ENCODE measurements at places on chromosomes 4 and X.

DNA sequence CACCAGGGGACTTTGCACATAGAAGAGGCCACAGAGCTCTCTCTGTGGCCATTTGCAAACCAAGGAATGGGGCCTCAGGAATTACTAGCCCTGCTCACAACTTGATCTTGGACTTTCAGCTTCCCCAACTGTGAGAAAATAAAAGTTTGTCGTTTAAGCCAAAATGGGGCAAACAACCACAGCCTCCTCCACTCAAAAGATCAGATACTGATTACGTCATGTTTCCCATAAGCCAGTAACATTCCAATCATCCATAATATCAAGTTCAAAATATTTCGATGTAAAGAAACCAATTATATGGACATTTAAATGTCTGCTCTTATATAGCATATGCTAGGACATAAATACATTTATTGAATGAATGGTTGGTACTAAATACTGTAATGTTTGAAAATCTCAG lies 307.5 kb upstream of the HAND2 start:
- DNase-seq, result no peak

- no peak for DNase-seq
Observed at GRCh38 chr4:37910091-37910486, 19.2 kb downstream of the TBC1D1 start.

- DNase-seq, result no peak
Observed at GRCh38 chr4:73741750-73742489, 1.6 kb downstream of the CXCL8 start.

DNA sequence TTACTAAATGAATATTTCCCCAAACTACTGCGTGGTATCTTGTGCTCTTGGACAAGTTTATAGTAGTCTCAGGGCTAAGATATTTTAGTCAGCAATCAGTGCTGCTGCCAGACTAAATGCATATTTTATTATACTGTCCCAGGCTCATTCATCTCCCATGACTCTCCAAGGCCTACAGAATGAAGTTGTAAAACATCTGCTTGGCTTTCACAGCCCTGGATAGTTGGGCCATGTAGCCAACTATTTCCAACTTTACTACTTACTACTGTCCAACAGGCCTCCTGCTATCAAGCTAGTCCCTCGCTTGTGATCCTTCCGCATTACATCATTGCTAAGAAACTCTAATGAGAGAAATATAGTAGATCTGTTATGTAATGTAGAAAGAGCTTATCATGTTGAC lies 31.4 kb downstream of the MAGEB16 start:
- no peak for DNase-seq

GRCh38 chrX:123738378-123738940 lies 5.6 kb upstream of the THOC2 start:
- DNase-seq, result no peak

DNA sequence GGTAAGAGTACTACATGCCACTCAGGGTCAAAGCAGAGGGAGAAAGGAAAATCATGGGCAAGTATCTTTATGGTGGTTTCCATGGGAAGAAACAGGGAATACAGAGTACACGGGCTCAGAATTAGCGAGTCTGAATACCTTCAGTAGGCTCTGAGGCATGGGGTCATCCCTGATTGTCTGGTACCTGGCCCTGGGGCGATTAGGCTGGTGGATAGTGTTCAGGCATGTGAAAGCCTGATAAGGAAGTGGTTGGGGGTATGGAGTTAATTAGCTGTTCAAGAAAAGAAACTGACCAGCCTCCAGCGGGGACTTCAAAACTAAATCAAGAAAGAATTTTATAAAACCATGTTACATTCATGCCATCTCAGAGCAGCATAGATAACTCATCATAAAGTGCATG lies 518.8 kb downstream of the RAB28 start:
- DNase-seq, result no peak

DNA sequence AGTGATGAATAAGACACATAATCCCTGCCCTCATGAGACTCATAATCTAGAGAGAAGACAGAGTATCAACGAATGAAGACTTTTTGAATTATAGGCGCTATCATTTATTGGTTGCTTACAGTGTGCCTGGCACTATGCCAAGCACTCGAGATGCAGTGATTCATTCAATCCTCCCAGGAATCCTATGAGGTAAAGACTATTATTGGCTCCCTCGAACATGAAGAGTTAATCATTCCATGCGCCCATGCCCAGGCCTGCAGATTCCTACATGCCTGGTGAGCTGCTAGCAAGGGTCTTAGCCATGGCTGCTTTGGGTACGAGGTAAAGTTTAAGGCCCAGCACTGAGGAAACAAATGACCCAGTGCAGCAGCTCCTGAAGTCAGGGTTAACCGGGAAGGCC lies 47.0 kb downstream of the TEX13B start:
- DNase-seq, result peak; percentile 35

- no peak for DNase-seq
Observed at GRCh38 chr4:81896936-81897335, 425.2 kb upstream of the RASGEF1B start.
